ENCODE measurements at places on chromosomes 2 and 18.

DNA sequence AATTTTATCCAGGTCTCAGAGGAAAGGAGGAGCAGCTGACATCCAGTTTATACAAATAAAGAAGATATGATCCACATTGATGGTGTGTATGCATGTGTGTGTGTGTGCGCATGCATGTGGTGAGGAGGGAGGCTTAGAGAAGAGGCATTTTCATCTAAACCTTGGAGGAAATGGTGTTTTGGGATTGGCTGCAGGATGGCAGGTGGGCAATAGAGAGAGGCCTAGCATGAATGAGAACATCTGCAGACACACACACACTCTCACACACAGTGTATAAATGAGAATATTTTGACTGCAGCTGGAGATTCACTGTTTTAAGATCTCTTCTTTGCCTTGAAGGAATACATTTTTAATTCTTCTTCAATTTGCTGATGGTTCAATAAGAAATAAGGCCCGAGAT lies 61.7 kb upstream of the TMEM17 start:
- DNase-seq: no peak

DNA sequence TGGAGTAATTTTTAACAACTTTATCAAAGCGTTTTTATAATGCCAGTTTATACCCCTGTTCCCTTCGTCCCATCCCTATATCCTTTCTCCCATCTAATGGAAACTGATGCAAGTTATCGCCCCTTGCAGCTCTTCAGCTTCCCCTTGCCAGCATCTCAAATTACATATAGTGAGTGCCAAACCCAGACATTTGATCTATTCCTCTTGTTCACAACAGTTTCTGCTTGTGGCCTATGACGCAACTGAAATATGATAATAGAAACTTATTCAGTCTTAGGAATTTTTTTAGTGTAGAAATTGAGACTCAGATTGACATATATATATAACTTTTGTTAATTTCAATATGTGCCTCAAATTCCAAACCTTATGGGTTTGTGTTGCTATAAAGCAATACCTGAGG lies 562.2 kb upstream of the VWC2L start:
- DNase-seq: no peak

DNA sequence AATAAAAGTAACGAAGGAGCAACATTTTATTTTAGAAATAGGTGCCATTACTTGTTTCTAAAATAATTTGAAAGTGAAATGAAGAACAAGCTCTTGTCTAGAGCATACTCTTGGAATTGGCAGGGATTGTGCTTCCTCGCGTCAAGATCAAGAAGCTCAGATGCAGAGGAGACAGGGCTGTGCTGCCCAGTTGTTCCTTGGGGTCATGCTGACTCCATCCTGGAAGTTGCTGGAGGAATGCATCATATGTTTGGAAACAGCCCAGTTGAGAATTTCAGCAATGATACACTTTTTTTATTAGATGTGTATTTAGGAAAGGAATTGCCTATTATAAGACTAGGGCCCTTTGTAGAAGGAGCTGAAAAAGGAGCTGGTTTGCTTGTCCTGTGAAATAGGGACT lies 17.2 kb downstream of the LTBP1 start:
- no peak for DNase-seq

- DNase-seq: no peak
These were observed 32.8 kb downstream of the PELI1 start for GRCh38 chr2:64111426-64111825.

All from suppressor macrophage treated with lipopolysaccharide for 4 hours (primary cell).